ENCODE measurements at places on chromosomes 12 and 14.

- no peak for DNase-seq
Observed at GRCh38 chr12:53287741-53288216, 7.6 kb upstream of the PFDN5 start.

DNA sequence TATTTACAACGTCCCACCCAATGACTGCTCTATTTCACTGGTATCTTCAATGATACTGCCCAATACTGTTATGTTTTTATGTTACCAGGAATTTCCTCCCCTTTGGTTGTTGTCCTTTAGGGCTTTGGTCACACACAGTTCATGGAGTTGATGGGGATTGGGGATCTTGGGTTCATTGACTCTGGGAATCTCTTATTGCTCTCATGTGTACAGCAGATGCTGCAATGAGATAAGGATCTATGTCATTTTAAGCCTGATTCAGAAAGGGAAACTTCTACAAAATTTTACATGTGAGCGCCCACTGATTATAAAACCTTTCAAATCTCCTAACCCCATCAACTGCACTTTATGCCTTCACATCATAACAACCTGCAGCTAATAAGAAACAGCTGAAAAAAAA, 67.2 kb downstream of the FAR2 start:
- no peak for DNase-seq

- DNase-seq = no peak
Observed at GRCh38 chr14:77708749-77709148, 846 bp downstream of the SLIRP start.

DNA sequence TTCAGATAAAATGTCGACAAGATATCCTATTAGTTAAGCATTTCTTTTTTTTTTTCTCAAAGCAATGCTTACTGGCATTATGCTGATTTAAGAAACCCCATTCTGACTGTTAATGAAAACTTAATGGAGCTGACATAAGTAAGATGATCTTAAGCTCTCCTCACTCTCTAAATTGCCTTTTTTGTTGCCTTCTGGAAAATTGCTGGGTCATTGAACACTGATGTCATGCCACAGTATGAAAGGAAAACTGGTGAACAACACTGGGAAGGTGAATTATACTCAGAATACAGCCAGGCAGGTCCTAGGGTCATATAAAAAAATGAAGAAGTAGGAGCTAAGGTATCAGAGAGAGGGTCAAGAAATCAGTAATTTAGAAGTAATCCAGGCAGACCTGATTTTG, 179.9 kb downstream of the BTG1 start:
- no peak for DNase-seq

DNA sequence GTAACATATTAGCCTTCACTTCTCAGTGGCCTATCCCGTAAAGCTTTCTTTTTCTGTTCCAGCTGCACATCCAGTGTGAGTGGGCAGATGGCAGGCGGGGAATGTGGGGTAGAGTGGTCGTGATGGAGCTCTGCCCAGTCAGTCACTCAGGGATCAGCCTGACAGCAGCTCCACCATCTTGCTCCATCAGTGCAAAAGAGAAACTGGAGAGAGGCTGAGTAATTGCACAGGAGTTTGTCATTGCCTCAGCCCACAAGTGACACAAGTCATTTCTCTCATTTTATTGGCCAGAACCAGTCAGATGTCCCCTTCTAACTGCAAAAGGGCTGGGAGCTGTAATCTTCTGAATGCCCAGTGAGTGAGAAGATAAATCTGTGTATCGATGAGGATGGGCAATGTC, 66.5 kb downstream of the ATP23 start:
- DNase-seq = no peak

GRCh38 chr12:56258068-56258819, at the start of gene ANKRD52:
ANKRD52 (minus strand) TSS chr12:56258384; CDS start chr12:56258269, 115 bp downstream.
- peak; percentile 72 for DNase-seq
